ENCODE measurements at places on chromosomes 1 and 21.

- peak; percentile 90 for DNase-seq
Measured at GRCh38 chr1:230270559-230271281, 155.4 kb downstream of the PGBD5 start.

- no peak for DNase-seq
Measured at GRCh38 chr1:226790545-226791181, 51.6 kb upstream of the ITPKB start.

DNA sequence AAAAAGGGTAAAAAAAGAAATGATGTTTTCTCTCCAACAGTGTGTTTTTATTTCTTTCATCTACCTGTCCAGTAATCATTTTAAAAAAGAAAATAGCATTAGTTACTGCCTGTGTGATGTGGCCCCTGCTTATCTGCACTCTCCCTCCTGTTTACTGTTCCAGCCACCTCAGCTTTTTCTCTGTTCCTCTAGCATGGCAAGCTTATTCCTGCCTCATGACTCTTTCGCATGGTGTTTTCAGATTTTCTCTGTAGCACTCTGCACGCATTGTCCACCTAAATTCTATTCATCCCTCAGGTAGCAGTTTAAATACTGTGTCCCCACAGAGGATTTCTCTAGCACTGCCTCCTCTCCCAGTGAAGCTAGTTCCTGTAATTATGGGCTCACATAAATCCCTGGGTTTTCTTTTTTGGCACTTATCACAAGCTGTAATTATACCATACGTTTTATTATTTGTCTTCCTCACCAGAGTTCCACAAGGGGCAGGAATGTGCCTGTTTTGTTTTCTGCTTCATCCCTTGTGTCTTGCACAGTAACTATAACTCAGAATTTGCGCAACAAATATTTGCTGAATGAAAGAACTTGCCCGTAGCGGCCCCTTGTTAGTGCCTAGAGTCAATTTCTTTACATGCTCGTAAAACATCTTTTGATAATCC is 51.4 kb upstream of the LRIG2 start:
- no peak for DNase-seq

DNA sequence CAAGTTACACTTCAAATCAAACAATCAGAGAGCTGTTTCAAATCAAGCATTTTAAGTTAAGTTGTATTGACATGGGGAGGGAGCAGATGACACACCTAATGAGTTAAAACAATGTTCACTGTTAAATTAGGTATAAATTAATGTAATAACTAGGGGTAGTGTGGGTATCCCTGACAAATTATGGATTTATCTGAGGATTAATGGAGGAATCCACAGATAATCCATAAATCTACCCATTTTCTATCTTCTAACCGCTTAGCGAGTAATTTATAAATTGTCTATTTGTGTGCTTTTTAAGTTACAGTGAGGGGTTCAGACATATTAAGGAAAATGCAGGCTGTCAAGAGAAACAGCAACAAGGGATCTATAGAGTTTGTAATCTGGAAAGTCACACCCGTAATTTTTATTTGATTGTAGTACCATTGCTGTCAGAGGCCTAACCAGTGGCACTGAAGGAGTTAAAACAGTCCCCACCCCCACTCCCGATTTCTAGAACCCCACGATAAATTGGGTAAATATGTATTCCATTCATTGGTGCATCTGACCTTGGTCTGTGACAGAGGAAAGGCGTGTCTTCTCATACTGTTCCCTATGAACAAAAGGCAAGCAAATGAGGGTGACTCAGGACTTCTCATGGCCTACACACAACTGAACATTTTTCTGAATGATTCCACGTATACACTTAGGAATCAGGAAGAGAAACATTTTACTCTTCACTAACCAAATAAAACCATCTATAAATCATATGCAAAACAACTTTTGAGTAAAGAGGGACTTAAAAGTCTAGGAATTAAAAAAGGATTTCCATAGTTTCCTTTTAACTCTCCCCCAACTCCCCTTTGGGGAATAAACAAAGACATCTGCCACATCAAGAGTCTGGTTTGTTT is 7.4 kb downstream of the IRF2BP2 start:
- DNase-seq = peak; percentile 64

DNA sequence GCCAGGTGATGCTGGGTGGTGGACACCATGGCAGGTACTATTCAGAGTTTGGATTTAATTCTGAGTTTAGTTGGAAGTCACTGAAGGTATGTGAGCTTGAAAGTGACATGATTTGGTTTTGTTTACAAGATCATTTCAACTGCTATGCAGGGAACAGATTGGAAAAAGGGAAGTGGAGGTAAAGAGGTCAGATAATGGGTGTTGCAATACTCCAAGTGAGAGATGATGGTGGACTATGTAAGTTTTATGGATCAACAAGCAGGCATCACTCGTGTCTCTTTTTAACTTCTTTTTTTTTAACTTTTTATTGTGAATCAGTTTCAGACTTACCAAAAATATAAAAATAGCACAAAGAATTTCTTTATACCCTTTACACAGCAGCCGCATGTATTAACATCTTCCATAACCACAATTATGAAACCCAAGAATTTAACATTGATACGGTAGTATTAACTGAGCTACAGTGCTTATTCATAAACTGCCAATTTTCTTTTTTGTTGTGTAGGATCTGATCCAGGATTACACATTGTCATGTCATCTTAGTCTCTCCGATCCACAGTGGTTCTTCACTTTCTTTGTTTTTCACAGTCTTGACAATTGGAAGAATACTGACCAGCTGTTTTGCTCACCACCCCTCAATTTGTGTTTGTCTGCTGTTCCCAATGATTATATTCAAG is 24.9 kb upstream of the NHLH2 start:
- DNase-seq = no peak

GRCh38 chr1:180811886-180812285 is 100.8 kb upstream of the KIAA1614 start:
- DNase-seq = no peak

DNA sequence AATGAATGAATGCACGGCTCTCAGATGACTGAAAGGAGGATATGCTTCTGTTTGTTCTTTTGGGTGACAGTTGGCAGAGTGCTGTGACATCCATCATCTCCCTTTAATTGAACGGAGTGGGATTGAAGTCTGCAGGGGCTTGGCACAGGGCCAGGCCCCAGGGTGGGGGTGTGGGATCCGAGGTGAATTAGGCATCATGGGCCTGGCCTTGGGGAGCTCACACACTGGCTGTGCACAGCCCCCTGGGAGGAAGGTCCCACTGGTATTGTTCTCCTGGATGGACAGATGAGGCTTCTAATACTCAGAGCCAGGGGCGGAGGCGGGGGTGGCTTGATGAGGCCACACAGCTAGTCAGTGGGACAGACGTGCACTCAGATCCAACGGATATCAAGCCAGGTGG is 19.3 kb downstream of the EPHB2 start:
- DNase-seq = no peak

GRCh38 chr1:201169203-201169602 is 14.9 kb upstream of the TMEM9 start:
- DNase-seq = no peak

- peak; percentile 80 for DNase-seq
Measured at GRCh38 chr1:211606914-211607753, 28.2 kb upstream of the SLC30A1 start.

DNA sequence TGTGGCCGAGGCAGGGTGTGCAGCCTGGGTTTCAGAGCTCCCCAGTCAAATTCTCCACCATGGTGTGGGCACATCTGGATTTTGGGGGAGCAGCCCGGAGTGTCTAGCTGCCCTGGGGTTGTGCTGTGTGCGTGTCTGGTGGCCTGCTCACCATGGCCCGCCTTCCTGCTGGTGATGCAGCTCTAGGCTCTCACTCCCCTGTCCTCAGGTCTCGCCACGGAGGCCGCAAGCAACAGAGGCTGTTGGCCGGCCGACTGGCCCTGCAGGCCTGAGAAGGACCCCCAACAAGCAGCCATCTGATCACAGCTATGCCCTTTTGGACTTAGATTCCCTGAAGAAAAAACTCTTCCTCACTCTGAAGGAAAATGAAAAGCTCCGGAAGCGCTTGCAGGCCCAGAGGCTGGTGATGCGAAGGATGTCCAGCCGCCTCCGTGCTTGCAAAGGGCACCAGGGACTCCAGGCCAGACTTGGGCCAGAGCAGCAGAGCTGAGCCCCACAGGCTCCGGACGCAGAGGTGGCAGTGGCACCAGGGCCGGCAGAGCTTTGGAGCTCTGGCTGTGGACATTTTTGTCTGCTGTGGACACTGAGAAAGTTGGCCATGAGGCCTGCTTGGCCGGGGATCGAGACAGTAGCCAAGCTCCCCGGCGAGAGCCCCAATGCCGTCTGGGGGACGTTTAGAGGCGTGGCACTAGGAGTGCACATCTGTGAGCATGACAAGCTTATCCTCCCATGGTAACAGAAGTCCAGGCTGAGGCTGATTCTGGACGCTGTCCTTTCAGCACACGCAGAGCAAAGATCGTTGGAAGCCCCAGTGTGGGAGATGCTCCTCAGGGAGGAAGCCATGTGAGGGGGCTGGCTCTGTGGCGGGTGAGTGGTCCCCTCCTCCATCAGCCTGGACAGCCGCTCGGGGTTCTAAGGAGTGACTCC is 8.2 kb downstream of the THAP3 start:
- no peak for DNase-seq

DNA sequence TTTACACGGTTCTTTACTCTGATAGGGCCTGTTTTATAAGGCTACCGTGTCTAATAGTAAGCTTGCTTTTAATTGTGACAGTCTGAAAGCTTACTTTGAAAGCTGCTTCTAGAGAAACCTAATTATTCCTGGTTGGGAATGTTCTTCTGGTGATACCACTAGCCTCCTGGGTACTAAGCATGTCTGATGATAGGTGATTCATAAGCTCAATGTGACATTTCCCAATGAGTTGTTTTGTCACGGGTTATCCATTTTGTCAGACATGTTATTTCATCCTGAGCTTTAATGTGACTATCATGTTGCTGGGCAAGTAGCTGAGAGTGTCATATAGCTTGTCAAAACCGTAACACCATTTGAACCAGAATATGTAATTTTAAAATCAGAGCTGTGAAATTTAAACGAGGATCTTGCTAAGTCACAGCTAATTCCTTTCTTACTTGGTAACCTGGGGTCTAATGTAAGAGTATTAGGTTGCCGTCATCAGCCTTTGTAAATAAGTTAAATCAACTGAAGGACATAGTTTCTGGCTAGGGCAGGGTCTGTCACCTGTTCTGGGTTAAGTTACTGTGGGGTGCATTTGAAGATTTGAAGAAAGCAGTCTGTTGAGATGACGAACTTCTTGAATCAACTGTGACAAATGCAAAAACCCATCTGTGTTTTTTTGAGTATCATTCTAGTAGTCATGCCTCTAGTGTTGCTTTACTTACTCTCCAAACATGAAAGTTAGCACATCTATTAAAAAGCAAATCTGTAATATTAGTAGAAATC is 529.2 kb downstream of the USP25 start:
- no peak for DNase-seq

DNA sequence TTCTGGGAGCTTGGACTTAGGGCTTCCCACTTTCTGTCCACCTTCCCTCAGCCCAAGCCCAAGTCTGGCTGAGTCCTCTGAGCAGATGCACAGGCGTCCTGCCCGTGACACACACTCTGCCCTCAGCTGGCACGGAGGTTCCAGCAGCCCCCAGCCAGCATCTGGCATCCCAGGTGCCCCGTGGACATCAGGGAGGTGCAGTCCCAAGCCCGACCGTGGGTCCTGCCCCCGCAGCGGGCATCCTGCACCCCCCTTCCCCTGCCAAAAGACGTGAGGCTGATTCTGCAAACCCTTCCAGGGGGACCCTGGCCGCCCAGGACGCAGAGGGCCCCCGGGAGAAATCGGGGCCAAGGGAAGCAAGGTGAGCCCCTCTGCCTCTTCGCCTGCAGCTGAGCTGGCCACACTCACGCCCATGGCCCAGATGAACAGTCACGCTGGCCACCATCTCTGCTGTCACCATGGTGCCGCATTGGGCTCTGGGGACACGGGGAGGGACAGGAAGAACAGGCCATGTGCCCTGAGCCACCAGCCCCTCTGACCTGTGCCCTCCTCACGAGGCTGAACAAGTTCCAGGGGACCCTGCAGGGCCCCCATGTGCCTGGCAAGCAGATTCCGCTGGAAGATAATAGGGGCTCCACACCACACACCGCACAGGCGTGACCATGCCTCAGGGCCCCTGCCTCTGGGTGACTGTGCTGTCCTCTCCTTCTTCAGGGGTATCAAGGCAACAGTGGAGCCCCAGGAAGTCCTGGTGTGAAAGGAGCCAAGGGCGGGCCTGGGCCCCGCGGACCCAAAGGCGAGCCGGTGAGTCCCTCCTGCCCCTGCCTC is 20.6 kb downstream of the COL6A2 start:
- no peak for DNase-seq

DNA sequence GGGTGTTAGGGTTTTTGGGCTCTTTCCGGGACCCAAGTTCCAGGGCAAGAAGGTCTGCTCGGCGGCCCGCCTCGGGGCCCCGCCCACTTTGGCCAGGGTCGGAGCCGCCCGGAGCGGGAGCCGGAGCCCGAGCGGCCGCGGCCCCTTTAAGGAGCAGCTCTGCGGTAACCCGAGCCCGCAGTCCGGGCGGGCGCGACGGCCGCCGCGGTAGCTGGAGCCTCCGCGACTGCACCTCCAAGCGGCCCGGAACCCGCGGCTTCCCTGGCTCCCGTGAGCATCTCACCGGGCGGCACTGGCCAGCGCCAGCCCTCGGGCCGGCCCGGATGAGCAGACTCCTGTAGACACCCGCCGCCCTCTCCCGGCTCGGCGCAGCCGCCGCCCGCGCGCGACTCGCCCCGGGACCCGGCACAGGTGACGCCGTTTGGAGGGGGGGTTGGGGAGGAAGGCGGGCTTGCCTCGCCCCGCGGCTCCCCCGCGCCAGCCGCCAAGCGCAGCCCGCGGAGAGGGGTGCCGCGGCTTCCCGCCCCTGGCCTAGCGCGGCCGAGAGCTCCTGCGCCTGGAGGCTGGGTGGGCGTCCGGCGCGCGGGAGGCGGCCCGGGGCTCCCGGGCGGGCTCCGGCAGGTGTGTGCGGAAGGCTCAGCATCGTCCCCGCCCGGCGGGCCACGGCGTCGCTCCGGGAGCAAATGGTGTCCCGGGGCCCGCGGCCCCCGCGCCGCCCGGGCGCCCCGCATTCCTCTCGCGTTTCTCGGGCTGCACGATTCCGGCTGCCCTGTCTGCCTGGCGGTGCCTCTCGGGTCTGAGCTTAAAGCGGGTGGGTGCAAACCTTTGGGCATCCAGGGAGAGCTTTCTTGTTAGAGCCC is at the start of gene TLCD4:
Gene TLCD4, plus strand, starts transcription at position 149 of the 860 bp plus-strand sequence. CDS start 26,547 bp downstream, outside the sequence.
- DNase-seq = no peak

DNA sequence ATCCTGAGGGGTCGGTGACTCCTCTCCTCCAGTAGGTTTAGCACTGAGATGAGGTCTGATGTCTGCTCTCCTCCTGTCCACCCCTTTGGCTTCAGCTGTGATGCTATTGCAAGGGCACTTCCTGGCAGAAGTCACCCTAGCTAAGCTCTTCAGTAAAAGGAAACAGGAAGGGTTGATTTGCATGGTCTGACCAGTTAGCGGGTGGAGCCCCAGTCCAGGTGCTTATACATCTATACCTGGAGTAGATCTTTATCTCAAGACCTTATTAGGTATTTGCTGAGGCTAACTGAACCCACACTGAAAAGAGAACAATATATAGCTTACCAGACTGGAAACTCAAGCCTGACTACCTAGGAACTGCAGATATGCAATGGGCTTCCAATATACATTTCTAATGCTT is 28.9 kb upstream of the NFASC start:
- DNase-seq = no peak

- no peak for DNase-seq
Measured at GRCh38 chr1:98422816-98423215, 238.7 kb upstream of the SNX7 start.

- DNase-seq = no peak
Measured at GRCh38 chr21:41631564-41632461, 123.9 kb upstream of the TMPRSS2 start.

- no peak for DNase-seq
Measured at GRCh38 chr21:21751286-21751685, 753.1 kb downstream of the NCAM2 start.

GRCh38 chr21:38909929-38910328 is 104.2 kb downstream of the ETS2 start:
- no peak for DNase-seq

Data from GF-D8 (cell line).